ENCODE measurements at places on chromosomes 16 and 17.

DNA sequence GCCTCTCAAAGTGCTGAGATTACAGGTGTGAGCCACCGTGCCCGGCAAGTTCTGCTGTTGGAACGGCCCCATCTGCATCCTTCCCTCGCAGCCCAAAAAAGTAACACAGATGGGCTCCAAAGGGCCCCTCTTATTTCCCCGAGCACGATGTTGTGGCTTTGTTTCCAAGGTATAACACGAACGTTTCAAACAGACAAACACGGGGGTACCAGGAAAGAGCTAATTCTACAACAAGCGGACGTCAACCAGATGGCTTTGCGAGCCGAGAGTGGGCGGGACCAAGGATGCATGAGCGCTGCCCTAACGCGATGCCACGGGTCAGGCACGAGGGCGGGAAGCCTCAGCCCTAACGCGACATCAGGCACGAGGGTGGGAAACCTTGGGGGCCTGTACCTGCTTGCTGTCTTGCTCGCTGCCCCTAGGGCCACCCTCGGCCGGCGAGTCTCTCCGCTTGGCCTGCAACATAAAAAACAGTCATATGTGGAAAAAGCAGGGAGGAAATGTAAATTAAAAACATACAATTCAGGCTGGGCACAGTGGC, 24.2 kb downstream of the UNKL start:
- DNase-seq = no peak

- no peak for DNase-seq
Observed at GRCh38 chr17:8955021-8955959, 10.2 kb downstream of the PIK3R5 start.

- no peak for DNase-seq
Observed at GRCh38 chr16:67796099-67796718, 10.2 kb downstream of the RANBP10 start.

DNA sequence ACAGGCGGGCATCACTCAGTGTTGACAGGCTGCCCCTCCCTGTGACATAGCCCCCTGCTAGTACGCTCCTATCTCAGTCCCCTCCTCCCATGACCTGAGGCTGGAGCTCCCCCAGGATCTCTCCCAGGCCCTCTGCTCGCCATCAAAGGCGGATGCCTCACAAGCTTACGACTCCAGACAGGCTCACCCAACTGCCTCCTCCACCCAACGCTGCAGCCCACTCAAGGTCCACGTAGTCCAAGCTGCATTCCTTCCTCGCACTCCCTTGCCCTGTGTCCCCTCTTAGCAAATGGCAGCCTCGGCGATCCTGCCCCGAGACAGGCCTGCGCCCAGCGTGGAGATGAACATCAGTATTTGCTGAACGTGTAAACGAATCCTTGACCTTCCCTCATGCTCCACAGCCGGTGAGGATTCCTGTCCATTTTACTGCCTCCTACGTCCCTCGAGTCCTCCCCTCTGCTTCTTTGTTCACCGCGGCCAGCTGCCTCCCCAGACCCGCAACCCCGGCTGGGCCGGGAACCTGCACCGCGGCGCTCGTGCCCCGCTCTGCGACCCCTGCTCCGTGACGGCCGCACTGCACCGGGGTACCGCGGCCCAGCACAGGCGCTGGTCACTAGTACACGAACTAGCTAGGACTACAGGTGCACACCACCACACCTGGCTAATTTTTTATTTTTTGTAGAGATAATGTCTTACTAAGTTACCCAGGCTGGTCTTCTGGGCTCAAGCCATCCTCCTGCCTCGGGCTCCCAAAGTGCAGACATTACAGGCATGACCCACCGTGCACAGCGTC, 838 bp upstream of the TMEM97 start:
- DNase-seq = no peak

DNA sequence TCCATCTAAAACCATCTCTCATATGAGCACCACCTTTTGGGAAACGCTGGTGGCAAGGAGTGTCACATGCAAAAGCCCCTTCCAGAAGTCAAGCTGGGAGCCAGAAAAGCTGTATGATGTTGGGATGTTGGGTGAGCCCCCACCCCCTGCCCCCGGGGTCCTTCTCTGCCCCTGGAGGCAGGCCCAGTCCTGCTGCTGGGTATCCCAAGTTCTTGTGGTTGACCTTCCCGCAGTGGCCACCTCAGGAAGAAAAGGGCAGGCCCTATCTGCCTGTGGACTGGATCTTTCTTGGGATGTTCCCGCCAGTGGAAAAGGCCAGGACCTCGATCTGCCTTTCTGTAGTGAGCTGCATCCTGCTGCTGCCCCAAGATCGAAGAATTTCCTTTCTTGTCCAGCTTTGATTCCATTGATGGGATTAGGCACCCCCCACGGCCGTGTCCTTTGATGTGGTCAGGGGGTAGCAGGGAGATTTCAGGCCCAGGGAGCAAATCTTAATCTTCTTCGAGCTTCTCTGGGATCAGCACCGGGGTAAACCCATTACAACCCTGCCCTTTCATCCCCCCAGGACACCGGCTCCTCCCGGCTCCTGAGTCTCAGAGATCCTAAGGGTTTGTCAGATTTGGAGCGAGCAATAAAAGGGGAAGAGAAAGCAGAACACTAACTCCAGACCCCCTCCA, 165.6 kb downstream of the RAB11FIP4 start:
- DNase-seq = no peak

DNA sequence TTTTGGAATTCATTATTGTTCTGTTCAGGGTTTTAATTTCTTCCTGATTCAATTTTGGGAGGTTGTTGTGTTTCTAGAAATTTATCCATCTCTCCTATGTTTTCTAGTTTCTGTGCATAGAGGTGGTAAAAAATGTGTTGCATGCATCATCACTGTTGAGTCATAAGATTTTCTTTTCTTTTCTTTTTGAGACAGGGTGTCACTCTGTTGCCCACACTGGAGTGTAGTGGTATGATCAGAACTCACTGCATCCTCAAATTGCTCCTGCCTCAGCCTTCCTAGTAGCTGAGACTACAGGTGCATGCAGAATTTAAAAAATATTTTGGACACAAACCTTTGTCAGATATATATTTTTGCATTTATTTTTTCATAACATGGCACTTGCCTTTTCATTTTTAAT, 184.8 kb downstream of the BCAS3 start:
- DNase-seq = no peak

- DNase-seq = no peak
Observed at GRCh38 chr16:84774810-84775209, 45.0 kb upstream of the CRISPLD2 start.

DNA sequence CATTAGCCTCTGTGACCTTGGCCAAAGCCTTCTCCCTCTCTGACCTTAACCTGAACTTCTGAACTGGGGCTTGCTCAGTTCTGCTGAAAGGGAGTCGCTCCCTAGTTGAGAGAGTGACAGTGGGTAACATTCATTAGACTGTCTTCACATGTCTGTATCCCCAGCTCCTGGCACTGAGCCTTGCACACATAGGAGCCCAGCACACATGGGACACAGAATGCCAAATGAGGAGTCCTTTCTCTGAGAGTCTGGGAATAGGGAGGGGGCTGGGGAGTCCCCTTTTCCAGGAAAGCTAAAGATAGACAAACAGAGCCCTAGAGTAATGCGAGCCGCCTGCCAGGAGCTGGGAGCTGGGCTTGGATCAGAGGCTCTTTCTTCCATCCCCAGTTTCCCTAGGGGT, 2.5 kb downstream of the TAC4 start:
- no peak for DNase-seq

- no peak for DNase-seq
Observed at GRCh38 chr17:21389394-21389793, 13.2 kb downstream of the KCNJ12 start.

DNA sequence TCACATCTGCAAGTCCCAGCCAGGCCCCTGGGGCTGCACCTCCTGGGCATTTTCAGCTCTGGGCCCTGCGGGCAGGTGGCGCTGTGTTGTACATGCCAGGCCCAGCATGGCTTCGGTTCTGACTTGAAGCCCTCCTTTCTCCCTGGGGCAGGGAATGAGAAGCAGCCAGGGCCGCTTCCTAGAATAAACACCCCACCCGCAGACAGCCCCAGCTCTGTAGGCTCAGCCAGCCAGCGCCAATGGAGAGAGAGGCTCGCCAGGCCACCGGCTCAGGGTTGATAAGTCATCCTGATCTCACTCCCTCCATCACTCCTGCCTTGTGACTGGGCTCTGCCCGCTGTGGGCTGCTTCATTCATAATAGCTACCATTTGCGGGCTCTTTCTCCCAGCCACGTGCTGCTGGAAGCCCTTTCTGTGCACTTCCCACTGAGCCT, 6.0 kb upstream of the GLIS2 start:
- DNase-seq = no peak

DNA sequence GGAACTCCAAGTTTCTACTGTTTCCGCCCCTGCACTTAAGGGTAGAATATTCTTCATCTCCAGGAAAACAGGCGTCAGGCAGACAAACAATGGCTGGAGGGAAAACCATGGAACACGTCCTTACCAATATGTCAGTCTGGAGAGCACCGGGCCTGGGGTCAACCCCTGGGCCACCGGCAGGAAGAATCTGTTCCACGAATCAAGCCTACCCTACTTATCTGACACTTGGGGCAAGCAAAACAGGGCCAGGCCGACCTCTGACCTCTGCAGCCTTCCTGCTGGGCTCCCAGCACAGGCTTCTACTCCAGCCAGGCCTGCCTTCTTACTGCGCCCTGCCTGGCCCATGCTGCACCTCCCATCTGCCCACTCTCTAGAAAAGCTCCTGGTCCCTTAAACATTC, 10.1 kb downstream of the VAC14 start:
- no peak for DNase-seq

- DNase-seq = no peak
Observed at GRCh38 chr16:14611660-14612059, 18.4 kb downstream of the PARN start.

DNA sequence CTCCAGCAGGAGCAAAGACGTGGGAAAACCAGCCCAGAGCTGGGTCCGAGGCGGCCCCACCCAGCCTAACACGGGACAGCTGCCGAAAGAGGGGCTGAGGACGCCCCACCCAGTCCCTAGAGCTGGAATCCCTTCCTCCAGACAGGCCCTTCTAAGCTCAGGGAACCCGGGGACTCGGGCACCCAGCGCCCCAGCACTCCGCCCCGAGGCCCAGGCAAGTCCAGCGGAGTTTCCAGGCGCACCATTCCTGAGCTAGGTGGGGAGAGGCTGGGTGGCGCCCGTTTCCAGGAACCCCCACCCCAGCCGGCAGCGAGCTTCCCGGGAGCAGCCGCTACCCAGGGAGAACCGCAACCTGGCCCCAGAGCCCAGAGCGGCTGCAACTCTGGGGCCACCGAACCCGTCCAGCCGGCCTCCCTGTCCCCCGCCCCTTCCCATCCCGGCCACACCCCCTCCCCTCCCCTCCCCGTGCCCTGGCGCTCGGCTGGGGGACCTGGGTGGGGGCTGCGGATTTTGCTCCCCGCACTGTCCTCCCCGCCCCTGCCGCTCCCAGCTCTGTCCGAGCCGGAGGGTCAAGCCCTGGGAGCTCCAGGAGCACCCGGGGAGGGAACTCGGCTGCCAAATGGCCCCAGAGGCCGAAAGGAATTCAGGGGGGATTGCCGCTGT, 536 bp downstream of the TMC6 start:
- no peak for DNase-seq
